ENCODE measurements at places on chromosomes 3 and 15.
A peak's percentile ranks its signal among the peaks of the same experiment; 100 is the strongest.

DNA sequence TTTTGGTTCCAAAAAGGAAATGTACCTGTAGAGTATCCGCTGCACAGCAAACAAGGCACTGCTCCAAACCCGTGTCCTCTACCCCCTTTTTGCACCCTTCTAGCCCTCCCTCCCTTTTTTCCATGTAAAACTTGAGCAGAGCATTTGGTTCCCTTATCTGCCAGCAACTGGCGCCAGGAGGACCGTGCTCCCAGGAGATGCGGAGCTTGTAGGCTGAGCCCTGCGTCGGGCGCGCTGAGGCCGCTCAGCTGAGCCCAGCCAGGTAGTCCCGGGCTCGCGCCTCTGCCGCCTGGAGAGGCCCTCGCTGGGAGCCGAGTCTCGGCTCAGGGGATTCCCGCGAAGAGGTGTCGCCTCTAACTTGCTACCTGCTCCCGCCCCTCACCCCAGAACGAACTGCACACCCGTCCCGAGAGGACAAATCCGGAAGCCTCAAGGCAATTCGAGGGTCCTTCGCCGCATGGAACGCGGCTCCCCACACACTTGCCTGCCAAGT is 575 bp downstream of the TRPM7 start:
- DNase-seq, result peak; percentile 67

- DNase-seq, result no peak
Observed at GRCh38 chr3:111956449-111956848, 22.4 kb upstream of the ABHD10 start.

- DNase-seq, result no peak
Observed at GRCh38 chr3:150407051-150407807, 869 bp upstream of the TSC22D2 start.

DNA sequence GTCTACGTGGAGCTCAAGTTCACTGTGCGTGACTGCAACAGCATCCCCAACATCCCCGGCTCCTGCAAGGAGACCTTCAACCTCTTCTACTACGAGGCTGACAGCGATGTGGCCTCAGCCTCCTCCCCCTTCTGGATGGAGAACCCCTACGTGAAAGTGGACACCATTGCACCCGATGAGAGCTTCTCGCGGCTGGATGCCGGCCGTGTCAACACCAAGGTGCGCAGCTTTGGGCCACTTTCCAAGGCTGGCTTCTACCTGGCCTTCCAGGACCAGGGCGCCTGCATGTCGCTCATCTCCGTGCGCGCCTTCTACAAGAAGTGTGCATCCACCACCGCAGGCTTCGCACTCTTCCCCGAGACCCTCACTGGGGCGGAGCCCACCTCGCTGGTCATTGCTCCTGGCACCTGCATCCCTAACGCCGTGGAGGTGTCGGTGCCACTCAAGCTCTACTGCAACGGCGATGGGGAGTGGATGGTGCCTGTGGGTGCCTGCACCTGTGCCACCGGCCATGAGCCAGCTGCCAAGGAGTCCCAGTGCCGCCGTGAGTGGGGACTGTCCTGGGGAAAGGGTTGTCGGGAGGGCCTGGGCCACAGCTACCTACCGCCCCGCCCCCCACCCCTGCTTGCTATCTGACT is 11.2 kb downstream of the EPHB3 start:
- DNase-seq, result no peak

- DNase-seq, result no peak
Observed at GRCh38 chr15:67134067-67134838, 68.9 kb downstream of the SMAD3 start.

GRCh38 chr15:31371520-31372240 is 45.0 kb downstream of the KLF13 start:
- DNase-seq, result no peak

DNA sequence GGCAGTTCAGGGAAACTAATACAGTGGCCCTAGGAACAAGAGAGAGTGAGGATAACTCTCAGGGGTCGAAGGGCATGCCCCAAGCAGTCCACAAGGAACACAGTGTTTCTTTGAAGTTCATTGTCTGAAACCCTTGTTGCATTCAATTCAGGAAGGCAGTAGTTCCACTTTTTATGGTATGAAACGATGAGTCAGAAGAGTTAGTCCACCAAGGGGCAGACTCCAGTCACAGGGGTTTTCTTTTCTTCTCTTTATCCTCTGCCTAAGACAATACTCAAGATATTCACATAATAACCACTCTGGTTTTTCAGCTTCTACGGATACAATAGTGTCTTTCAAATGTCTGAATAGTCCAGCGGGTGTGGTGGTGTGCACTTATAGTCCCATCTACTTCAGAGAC is 23.7 kb upstream of the TICRR start:
- no peak for DNase-seq

GRCh38 chr15:48389691-48390143 is 58.5 kb downstream of the DUT start:
- peak; percentile 29 for DNase-seq

DNA sequence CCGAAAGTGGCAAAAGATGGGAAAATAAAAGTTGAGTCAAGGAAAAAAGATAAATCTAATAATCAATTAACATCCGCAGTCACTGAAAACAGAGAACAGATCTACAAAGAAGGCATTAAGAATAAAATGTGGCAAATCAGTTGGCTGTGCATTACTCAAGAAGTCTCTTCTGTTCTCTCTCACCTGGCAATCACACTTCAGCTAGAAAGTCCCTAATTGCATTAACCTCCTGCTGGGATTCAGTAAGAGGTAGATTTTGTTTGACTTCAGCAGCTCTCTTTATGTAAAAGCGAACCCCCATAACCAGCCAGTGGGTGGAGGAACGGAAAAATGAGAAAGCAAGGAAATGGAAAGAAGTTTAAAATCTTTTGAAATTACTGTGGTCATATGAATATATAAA is 94.7 kb upstream of the PLXND1 start:
- DNase-seq, result no peak

DNA sequence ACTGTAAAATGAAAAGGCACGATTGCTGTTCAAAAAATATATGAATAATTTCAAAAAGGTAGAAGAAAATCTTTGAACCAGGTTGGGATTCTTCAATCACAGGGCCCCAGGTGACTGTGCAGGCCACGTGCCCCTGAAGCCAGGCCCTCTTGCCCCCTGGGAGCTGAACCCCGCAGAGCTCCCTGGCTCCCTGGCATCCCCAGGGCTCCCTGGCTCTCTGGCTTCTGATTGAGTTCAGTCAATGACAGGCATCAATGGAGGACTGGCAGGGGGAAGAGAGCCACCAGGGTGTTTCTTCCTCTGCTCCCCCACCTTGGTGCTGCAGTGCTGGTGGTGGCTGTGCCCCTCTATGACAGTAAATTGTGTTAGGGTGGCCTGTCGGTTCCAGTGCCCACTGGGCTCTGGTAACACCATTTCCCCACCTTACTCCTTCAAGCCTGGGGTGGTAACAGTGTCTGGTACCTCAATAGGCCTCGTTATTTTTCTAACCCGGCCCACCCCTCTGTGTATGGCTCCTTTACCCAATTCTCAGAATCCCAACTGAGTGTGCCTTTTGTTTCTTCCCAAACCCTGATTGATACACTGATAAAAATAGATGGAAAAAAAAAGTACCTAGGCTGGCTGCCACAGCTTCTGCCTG is 62.6 kb downstream of the STARD5 start:
- DNase-seq, result no peak

- peak; percentile 15 for DNase-seq
Observed at GRCh38 chr3:13276438-13277195, 143.5 kb downstream of the NUP210 start.

GRCh38 chr3:172524611-172525010 is 1.4 kb upstream of the TNFSF10 start:
- DNase-seq, result no peak

DNA sequence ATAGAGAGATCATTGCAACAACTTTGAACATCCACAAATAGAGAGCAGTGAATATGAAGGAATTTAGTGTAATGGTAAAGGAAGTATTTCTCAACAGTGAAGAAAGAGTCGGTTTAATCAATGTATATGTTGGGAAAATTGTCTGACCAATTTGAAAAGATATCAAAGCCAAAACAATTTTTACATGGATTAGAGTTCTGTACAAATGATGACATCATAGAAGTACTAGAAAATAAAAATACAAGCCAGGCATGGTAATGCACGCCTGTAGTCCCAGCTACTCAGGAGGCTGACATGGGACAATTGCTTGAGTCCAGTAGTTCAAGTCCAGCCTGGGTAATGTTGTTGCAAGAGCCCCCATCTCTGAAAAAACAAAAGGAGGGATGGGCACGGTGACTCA is 26.0 kb upstream of the TMEM42 start:
- DNase-seq, result no peak

- peak; percentile 84 for DNase-seq
Observed at GRCh38 chr15:23648920-23649515, 1.4 kb upstream of the MAGEL2 start.

DNA sequence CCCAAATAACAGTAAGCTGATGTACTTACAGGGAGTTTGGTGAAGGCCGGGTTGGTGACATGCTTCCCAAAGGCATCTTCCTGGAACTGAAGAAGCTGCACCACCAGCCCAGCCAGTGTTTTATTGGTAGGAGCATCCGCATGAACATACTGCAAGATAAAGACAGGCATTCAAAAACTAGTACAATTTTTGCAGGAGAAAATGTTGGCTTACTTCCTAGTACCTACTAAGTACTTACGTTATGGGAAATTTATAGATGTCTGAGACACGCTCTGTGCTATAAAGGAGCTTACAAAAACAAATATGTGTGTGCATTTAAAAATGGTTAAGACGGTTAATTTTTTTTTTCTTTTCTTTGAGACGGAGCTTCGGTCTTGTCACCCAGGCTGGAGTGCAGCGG is 8.9 kb downstream of the SMARCC1 start:
- DNase-seq, result no peak

DNA sequence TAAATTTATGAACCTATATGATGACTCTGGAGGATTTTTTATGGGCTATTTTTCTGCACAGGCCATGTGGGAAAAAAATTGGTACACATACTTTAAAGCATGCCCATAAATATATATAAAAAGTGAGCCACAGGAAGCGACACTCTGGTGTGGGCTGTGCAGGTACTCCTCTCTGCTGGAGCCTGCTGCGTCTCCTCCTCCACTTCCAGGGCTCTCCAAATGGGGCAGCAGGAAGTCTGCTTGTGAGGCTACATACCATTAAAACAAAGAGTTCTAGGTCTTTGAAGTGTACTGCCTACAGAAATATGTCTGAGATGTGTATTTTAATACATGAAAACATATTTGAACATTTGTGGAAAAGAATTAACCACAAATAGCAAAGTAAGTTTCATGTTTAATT is 135.1 kb downstream of the CTNNB1 start:
- no peak for DNase-seq

DNA sequence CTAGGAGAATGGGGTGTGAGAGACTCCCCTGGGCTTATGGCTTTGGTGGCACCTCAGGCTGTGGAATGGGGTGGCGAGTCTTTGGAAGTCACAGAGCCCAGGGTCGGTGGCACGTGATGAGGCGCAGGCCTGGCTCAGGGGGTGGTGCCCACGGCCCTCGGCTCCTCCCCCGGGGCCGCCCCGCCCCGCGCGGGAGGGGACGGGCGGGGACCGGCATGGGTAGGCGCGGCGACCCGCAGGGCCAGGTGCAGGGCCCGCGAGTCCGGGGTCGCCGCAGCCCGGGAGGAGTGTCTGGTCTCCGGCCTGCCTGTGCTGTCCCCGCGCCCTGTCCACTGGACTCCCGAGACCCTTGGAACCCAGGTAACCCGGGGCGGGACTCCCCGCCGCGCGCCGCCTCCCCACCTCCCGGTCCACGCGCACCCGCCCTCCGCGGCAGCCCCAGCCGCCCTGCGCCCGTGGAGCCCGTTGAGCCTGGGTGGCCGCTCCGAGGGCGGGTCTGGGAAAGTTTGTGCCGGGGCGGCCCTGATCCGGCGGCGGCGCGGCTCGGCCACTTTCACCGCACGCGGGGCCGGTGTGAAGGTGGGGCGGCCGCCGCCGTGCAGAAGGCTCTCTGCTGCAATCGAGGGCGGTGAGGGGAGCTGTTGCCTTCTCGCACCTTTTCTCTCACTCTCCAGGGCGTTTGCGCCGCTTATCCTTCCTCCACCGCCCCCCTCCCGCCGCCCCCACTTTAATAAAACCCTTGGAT is at the start of gene PAQR5:
Gene PAQR5, plus strand, starts transcription at position 216 of the 745 bp plus-strand sequence. CDS start 61,169 bp downstream, outside the sequence.
- peak; percentile 34 for DNase-seq

DNA sequence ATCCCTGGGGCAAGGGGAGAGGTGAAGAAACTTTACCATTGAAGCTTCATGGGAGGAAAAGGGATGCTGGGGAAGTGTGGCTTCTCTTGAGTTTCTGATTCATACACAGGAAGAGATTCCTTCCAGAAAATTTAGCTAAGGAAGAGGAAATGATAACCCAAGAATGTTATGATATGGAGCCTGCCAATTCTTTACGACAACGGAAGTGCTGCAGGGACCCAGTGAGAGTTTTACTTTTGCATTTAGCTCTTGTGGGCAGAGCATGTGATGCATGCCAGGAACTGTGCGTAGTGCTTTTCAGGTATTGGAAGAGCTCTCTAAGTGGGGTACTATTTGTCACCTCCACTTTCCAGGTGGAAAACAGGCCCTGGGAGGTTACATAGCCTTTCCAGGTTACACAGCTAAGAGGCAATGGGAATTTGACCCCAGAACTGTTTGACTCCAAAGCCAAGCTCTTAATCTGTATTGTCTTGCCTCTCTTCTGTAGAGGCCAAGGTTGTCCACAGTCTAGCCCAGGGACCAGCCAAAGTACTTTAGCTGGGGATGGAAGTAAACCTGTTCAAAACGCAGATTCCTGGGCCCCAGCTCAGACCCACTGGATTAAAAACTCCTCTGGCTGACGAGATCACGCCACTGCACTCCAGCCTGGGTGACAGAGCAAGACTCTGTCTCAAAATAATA is 23.0 kb downstream of the CMTM7 start:
- DNase-seq, result no peak

- DNase-seq, result peak; percentile 78
Observed at GRCh38 chr3:138347960-138348753, at the start of gene MRAS. Gene MRAS, plus strand, starts transcription at chr3:138348579. Its CDS starts 24,305 bp downstream, at chr3:138372884.

- peak; percentile 67 for DNase-seq
Observed at GRCh38 chr15:75347222-75348033, 589 bp downstream of the NEIL1 start.

DNA sequence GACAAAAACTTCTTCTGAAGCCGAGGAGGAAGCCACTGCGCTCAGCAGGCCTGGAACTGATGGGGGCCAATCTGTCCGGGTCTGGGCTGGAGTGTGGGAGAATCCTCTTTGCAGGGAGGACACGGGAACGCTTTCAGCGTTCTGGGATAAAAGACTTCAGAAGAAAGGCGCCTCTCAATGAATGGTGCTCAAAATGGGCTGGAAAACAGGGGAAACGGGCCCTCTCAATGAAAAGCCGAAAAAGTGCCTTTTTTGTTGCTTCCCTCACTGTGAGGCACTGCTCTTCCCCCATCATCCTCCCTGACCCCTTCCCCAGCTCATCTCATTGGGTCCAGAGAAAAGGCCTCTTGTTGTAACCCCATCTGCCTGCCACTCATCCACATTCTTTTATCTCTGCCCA is 119.5 kb upstream of the LRIG1 start:
- no peak for DNase-seq

DNA sequence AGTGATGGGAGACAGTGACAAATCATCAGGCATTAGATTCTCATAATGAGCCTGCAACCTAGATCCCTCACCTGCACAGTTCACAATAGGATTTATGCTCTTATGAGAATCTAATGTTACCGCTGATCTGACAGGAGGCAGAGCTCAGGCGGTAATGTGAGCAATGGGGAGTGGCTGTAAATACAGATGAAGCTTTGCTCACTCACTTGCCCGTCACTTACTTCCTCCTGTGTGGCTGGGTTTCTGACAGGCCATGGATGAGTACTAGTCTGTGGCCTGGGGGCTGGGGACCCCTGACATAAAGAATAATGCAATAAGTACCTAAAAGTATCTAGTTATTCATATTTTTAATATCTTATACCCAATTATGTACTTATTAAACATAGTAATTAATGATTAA is 15.6 kb downstream of the IQCB1 start:
- DNase-seq, result no peak

- DNase-seq, result no peak
Observed at GRCh38 chr3:186782542-186783057, 777 bp upstream of the EIF4A2 start.

GRCh38 chr15:48563934-48564333 is 81.6 kb downstream of the FBN1 start:
- DNase-seq, result no peak
